Activated CD4-positive, alpha-beta memory T cell treated with anti-CD3 and anti-CD28 coated beads, Interleukin-2, amount 10 ng/mL, durations not matched to agents 7 days and 5 days (primary cell): ENCODE measurements at places on chromosomes 2 and 18. TPM values are rescaled to one million over a fixed set of nuclear protein-coding genes. Genes with fewer than 3 reads are reported as not detected.

The AP1S3 gene
- total RNA-seq, result 6.4 TPM

The EFHD1 gene
- 2.7 TPM for total RNA-seq

The STK11IP gene
- 28.4 TPM for total RNA-seq

The SCYGR4 gene
- not detected for total RNA-seq

The TNFAIP6 gene
- not detected for total RNA-seq

DNA sequence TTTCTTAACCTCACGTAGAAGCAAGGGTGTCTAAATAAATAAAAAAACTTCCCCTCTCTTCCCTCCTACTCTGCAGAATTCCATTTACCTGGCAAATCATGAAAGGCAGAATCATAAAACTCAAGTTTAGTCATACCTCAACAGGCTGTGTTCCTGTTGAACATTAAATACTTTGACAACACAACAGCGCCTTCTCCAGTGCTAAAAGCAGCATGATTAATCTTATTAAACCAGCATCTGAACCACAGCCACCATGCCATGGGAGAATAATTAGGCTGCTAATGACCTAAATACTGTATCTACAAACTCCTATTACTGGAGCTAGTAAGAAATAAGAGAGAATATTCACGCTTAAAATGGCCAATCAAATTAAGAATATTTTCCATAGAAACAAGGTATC is 68.1 kb downstream of the CDH2 start:
- H3K36me3 ChIP-seq, result no peaks in the 10 kb centered on the region
- H3K27me3 ChIP-seq, result no peaks in the 10 kb centered on the region
- no peak overlapping the region for H3K27ac ChIP-seq
- DNase-seq, result no peak
- no peak overlapping the region for H3K4me3 ChIP-seq

GRCh38 chr18:34921811-34922385 is 119.3 kb upstream of the MAPRE2 start:
- H3K4me1 ChIP-seq, result no peaks in the 10 kb centered on the region
- H3K27ac ChIP-seq, result no peak overlapping the region
- no peak for DNase-seq
- H3K4me3 ChIP-seq, result no peak overlapping the region
- H3K36me3 ChIP-seq, result no peaks in the 10 kb centered on the region

GRCh38 chr18:38466426-38466825 is 900.8 kb upstream of the CELF4 start:
- DNase-seq, result no peak
- no peaks in the 10 kb centered on the region for H3K27me3 ChIP-seq
- H3K4me1 ChIP-seq, result no peaks in the 10 kb centered on the region
- no peak overlapping the region for H3K4me3 ChIP-seq
- no peaks in the 10 kb centered on the region for H3K36me3 ChIP-seq
- no peak overlapping the region for H3K27ac ChIP-seq

GRCh38 chr2:224817676-224818075 is 101.5 kb upstream of the CCDC195 start:
- H3K27ac ChIP-seq, result no peak overlapping the region
- no peak for DNase-seq

- H3K36me3 ChIP-seq, result no peaks in the 10 kb centered on the region
- H3K4me3 ChIP-seq, result no peak overlapping the region
- no peaks in the 10 kb centered on the region for H3K4me1 ChIP-seq
- no peak overlapping the region for H3K27ac ChIP-seq
These were observed 129.9 kb downstream of the PIEZO2 start for GRCh38 chr18:11019295-11020105.

DNA sequence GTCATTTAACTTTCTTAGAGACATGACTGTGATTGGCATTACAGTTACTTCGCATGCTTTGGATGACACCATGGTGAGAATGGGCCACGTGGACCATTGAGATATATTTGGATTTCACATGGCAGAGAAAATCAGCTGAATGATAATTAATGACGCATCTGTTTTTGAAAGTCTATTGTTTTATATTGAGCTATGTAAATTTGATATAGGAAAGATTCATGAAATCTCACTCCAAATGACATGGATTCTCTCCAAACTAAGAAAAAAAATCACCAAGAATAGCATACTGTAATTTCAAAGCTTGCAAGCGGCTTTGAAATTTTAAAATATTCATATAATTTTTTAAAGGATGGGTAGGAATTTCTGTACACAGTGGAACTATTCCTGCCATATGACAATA is 163.7 kb downstream of the SH3BP4 start:
- H3K36me3 ChIP-seq, result no peaks in the 10 kb centered on the region
- peaks cover 16% of the 10 kb centered on the region for H3K27me3 ChIP-seq
- no peaks in the 10 kb centered on the region for H3K4me1 ChIP-seq
- no peak overlapping the region for H3K4me3 ChIP-seq
- no peak overlapping the region for H3K27ac ChIP-seq
- DNase-seq, result no peak

DNA sequence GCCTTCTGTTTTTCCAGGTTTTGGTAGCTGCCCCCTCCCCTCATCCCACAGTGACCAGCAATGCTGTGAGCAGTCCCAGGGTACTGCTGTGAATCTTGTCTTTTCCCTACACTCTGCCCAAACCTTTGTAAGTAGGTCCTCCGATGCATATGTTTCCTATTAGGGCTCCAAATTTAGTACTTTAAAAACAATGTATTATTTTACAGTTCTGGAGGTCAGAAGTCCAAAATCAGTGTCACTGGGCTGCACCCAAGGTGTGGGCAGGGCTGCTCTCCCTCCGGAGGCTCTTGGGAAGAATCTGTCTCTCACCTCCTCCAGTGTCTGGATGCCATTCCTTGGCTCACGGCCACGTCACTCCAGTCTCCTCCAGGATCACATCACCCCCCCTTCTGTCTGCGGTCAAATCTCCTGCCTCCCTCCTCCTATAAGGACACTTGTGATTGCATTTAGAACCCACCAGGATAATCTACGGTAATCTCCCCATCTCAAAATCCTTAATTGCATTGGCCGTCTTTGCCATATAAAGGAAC is 208.5 kb downstream of the SH3BP4 start:
- DNase-seq, result no peak
- peaks cover 3% of the 10 kb centered on the region for H3K27me3 ChIP-seq
- H3K4me1 ChIP-seq, result no peaks in the 10 kb centered on the region
- H3K4me3 ChIP-seq, result no peak overlapping the region
- H3K27ac ChIP-seq, result no peak overlapping the region

GRCh38 chr2:13545320-13545719 is 828.6 kb downstream of the TRIB2 start:
- H3K36me3 ChIP-seq, result no peaks in the 10 kb centered on the region
- DNase-seq, result no peak
- no peaks in the 10 kb centered on the region for H3K4me1 ChIP-seq
- no peak overlapping the region for H3K27ac ChIP-seq

- H3K4me3 ChIP-seq, result no peak overlapping the region
- H3K27ac ChIP-seq, result no peak overlapping the region
- no peak for DNase-seq
These were observed 63.5 kb downstream of the HDAC4 start for GRCh38 chr2:239337122-239337876.

DNA sequence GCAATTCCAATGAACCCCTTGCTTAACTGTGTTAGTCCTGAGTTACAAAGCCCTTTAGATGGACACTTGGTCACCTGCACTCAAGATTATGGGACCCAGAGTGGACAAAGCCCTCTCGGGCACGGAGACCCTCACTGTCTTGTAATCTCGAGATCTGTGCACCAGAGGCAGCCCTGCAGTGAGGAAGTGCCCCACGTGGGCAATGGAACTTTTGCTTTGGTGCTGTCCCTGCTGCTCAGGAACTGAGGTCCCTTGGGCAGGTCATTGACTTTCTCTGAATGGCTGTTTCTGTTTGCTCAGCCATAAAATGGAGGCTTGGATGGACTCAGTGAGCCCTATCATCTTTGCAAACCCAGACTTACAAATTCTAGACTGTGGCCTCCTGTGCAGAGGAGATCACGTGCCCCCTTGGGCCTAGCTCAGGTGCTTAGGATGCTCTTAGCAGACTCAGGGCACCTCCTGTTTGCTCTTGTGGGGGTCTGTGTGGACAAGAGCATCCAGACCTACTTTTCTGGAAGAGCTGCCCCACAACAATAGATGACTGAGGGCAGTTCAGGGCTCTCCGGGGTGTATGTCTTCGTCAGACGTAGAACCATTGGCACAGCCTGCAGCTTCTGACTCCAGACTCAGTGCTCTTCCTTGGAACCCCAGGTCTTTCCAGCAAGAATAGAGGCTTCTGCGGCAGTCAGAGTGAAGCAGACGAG is 94.5 kb upstream of the HS6ST1 start:
- no peak overlapping the region for H3K4me3 ChIP-seq
- H3K27ac ChIP-seq, result no peak overlapping the region
- H3K27me3 ChIP-seq, result no peaks in the 10 kb centered on the region
- H3K4me1 ChIP-seq, result no peaks in the 10 kb centered on the region
- DNase-seq, result peak; percentile 9
- H3K36me3 ChIP-seq, result no peaks in the 10 kb centered on the region

DNA sequence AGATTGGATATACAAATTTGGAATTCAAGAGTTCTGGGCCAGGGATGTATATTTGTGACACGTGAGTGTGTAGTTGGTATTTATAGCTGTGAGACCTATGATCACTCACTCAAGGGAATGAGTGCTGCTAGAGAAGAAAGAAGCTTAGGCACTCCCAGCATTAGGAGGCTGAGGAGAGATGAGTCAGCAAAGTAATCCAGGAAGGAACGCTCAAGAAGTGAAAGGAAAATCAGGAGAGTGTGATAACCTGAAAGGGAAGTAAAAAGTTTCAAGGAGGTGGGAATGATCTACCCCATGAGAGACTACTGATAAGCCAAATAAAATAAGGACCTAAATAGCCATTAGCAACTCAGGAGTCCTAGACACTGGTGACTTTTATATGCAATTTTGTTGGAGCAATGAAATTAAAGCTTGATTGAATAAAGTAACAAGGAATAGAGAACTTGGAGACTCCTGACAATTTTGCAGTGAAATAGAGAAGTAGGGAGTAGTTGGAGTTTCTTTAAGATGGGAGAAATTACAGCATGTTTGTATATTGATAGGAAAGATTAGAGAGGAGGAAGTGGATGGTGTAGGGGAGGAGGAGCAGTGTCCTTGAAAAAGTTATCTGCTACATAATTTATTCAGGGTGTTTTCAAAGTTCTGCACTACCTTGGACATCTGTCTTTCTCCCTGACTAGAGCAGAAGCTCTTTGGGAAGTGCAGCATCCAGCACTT is 89.9 kb downstream of the UBE2E3 start:
- H3K4me3 ChIP-seq, result no peak overlapping the region
- no peaks in the 10 kb centered on the region for H3K36me3 ChIP-seq
- H3K27ac ChIP-seq, result no peak overlapping the region
- peaks cover 6% of the 10 kb centered on the region for H3K4me1 ChIP-seq

DNA sequence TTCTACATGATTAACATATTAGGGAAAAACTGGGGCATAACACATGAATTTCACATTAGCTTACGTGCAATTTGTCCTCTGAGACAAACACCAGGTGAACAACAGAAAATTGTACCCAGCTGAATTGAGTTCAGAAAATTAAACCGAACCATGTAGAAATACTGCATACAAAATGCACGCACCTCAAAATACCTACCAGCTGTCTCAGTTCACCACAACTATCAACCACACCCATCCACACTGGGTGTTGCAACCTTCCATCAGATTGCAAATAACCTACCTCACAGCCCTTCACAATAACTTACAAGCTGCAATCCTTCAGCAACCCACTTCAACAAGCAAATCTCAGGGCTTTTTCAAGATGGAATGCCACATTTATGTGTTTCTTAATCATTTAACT is 55.9 kb downstream of the UNC50 start:
- DNase-seq, result peak; percentile 79
- no peaks in the 10 kb centered on the region for H3K27me3 ChIP-seq
- H3K4me3 ChIP-seq, result peak overlapping the region; percentile 58
- H3K4me1 ChIP-seq, result peaks cover 66% of the 10 kb centered on the region
- H3K36me3 ChIP-seq, result peaks cover 69% of the 10 kb centered on the region
- peak overlapping the region; percentile 99 for H3K27ac ChIP-seq

GRCh38 chr2:46350029-46350689 is 53.0 kb downstream of the EPAS1 start:
- H3K36me3 ChIP-seq, result peaks cover 46% of the 10 kb centered on the region
- H3K27me3 ChIP-seq, result no peaks in the 10 kb centered on the region
- no peak overlapping the region for H3K4me3 ChIP-seq
- H3K27ac ChIP-seq, result peak overlapping the region; percentile 97
- peaks cover 68% of the 10 kb centered on the region for H3K4me1 ChIP-seq
